Smooth muscle cell of the umbilical artery (primary cell): ENCODE measurements at places on chromosomes 1 and 21. TPM values are rescaled to one million over a fixed set of nuclear protein-coding genes. Genes with fewer than 3 reads are reported as not detected.

Gene ESRRG
- under 0.01 and 0.51 TPM in 2 replicates for total RNA-seq

Gene SLAMF9
- total RNA-seq: 0.09 TPM in 1 of 2 replicates, not detected in the other

Gene NBPF10
- total RNA-seq: 4.5 and 7.2 TPM in 2 replicates

Gene AIRE
- total RNA-seq: under 0.01 and 0.05 TPM in 2 replicates

Gene WDR64
- total RNA-seq: not detected in 2 replicates

Gene MR1
- total RNA-seq: 14.9 and 16.6 TPM in 2 replicates

Gene BARHL2
- total RNA-seq: not detected in 2 replicates

Gene PODN
- total RNA-seq: 0.37 and 1.5 TPM in 2 replicates

Gene C1QC
- total RNA-seq: not detected in 2 replicates

Gene CTSK
- 3.9 and 5.0 TPM in 2 replicates for total RNA-seq

Gene LRRC3
- 0.78 and 0.89 TPM in 2 replicates for total RNA-seq

Gene TMPRSS2
- total RNA-seq: not detected in 2 replicates

Gene CAPN2
- total RNA-seq: 323 and 660 TPM in 2 replicates

Gene MFSD2A
- total RNA-seq: 13.4 and 17.9 TPM in 2 replicates

Gene SPATA45
- not detected in 2 replicates for total RNA-seq

Gene GBP7
- not detected in 2 replicates for total RNA-seq
